ENCODE measurements at places on chromosomes 7 and 10.

DNA sequence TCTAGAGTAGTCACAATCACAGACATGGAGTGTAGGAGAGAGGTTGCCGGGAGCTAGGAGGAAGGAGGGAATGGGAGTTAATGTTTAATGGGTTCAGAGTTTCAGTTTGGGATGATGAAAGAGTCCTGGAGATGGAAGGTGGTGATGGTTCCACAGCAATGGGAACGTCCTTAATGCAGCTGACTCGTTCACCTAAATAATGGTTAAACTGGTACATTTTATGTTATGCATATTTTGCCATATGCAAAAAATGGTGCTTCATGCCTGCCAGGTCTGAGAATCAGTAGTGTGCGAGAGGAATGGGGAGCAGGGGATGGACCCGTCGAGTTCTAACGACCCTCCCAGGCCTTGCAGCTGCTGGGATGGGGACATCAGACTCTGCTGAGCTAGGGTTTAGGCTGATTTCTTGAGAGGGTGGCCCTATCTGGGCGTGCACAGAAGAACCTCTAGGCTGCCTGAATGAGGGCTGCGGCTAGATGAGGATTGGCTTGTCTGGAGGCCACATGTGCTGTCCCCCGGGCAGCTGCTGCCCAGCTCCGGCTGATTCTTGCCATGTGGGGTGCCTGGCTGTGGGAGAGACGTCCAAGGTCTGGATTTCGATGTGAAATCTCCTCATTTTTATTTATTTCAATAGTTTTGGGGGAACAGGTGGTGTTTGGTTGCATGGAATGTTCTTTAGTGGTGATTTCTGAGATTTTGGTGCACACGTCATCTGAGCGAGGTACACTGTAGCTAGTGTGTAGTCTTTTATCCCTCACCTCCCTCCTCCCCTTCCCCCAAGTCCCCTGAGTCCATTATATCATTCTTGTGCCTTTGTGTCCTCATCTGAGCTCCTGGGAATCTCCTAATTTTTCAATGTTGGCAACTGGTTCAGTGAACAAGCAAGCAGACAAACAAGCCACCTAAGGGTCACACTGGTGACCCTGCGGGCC is 116.0 kb downstream of the GRK5 start:
- no peak for DNase-seq

- no peak for DNase-seq
These were observed 24.6 kb downstream of the AGK start for GRCh38 chr7:141575654-141576448.

GRCh38 chr7:19030281-19030680 is 87.2 kb downstream of the TWIST1 start:
- no peak for DNase-seq

- no peak for DNase-seq
These were observed 55.8 kb downstream of the TSPAN15 start for GRCh38 chr10:69506834-69507713.

DNA sequence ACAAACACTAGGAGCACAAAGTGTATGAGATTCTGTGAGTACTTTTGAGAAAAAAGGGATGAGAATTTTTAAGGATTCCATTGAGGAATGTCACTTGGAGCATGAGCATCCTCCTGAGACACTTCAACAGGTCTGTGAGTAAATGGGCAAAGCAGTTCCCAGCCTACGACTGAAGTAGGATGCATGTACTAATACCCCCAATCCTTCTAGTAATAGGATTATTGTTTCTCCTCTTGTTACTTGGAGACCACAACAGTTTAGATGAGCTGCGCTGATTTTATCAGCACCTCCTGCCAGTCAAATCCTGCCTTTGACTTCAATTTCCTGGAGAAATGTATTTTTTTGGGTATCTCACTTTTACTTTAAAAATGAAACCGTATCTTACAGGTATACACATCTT is 820 bp downstream of the BBS9 start:
- DNase-seq, result no peak

GRCh38 chr10:22704471-22704911 is 9.9 kb downstream of the PIP4K2A start:
- no peak for DNase-seq

GRCh38 chr10:43308986-43309385 is 42.1 kb upstream of the RASGEF1A start:
- DNase-seq, result no peak
